ENCODE measurements at places on chromosomes 3 and 15.

- no peak for DNase-seq
Measured at GRCh38 chr3:97485206-97485605, 279.4 kb upstream of the ARL6 start.

DNA sequence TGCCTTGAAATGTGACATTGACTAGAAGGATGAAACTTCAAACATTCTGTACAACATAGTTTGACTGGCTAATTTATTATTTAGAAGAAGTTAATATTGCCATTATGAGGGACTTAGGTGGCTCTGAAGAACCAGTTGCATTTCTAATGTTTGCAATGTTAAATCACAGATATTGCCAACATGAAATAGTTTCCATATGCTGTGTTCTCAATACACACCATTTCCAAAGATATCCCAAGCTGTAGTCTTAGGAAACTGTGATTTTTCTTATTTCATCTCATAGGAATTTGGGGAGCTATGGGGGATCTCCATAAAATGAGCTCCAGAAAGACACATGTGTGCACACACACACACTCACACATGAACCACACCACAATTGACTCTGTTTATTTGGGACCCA, 36.3 kb downstream of the ALG1L2 start:
- no peak for DNase-seq

DNA sequence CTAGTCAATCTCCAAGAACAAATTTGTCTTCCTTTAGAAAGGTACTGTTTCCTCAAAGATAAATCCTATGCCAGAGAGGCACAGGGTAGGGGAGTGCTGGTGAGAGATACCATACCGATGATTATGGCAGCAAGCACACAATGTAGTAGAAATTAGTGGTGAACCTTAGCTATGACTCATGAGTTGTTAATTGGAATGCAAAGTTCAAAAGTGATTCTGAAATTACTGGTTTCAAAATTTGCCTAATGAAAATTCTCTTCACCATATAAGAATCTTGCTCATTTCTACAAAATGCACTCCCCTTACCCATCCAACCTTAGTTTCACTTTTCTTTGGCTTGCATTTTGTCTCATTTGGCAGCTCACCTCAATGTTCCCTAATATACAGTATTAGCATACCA, 139.5 kb upstream of the SLC2A2 start:
- no peak for DNase-seq

GRCh38 chr3:189355481-189356201, 183.9 kb downstream of the TPRG1 start:
- DNase-seq = no peak

DNA sequence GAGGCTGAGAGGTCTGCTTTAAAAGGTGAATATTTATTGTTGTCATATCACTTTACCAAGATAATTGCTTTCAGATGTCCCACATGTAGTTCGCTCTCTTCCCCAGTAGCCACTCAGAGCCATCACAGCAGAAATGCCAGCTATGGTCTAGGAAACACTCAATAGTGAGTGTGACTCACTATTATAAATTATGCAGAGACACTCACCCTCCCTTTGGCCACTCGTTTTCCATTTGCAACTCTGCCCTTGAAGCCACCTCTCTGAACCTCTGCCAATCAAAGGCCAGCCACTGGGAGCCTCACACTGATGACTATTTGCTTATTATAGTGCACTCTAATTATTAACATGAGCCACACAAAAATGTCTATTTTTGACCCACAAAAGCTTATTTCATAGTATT, 328.1 kb upstream of the ATP10A start:
- no peak for DNase-seq
